ENCODE measurements at places on chromosomes 1 and 21.

GRCh38 chr21:40425981-40426380, 421.0 kb downstream of the DSCAM start:
- DNase-seq, result no peak

DNA sequence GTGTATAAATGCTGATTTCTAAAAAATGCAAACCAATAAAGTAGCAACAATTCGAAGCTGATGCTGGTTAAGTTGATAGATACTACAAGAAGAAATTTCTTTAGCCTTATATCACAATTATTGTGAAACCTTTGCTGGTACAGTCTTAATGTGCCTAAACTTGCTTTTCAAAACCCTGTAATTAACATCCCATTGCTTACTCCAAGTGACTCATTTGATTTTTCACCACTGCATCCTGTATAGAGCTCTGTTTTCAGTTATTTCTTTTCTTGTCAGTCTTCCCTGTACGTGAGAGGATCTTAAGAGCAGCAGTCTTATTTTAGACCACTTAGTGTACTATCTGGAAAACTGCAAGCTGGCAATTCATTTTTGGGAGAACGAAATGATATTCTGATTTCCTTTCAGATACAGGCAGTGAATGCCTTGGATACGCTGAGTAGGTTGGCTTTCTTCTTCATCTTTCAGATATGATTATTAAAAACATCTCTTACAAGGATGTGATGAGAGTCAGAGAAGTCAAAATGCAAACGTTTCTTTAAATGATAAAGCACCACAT, 210.3 kb downstream of the KCTD3 start:
- no peak for DNase-seq

- no peak for DNase-seq
Observed at GRCh38 chr1:151728151-151729054, 7.1 kb downstream of the RIIAD1 start.

- DNase-seq, result no peak
Observed at GRCh38 chr1:55287723-55288122, 72.6 kb upstream of the USP24 start.

DNA sequence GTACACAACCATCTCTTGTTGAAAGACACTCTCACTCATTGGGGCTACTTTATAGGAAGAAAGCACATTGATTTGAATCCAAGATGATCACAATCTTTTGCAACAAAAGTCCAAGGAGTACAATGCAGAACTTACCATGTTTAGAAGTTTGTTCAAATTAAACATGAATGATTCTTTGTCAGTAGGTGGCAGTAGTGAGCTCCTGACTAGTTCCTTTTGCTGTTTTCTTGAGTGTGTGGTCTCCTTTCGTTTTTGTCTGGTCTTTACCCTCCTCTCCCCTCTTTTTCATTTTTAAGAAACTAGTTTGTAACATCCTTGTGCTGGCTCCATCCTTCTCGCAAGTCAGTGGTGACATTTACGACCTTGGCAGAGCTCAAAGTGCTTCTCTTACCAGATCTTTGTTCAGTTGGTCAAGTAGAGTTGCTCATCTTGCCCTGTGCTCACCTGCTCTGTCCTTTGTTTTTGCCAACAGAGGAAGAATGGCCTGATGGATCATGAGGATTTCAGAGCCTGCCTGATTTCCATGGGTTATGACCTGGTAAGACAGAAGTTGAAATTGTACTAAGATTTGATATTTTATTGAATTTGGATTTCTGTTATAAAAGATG, 35.7 kb upstream of the MTR start:
- no peak for DNase-seq

DNA sequence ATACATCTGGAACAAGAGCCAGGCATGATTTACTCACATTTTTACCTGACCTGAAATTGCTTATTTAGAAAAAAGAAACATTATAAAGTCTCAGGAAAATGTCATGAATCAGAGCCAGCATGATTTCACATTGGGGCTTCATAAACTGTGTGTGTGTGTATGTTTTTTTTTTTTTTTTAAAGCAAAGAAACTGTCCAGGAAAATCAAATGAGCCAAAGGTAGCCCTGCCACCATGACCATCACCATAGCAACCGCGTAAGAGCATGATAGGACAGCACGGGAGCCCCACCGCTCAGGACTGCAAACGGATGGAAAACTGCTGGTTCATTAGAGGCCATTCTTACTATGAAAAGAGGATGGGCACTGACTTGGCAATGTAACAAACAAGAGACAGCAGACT, 139.2 kb downstream of the NTMT2 start:
- no peak for DNase-seq

- no peak for DNase-seq
Observed at GRCh38 chr1:204468206-204468605, 26.4 kb downstream of the PIK3C2B start.

DNA sequence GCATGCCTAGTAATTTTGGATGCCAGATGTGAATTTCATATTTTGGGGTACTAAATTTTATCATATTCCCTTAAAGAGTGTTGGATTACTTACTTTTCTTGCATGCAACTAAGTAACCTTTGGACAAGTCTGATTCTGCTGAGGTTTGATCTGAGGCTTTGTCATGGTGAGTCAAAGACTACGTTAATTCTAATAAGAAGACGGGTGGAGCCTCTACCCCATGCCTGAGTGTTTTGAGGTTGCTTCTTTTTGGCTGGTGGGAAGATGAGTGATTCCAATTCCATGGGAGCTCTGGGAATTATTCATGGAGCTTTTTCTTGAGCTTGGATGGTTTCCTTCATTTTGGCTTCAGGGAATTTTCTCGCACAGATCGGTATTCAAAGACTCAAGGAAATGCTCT, 11.6 kb upstream of the PCP4 start:
- DNase-seq, result no peak

DNA sequence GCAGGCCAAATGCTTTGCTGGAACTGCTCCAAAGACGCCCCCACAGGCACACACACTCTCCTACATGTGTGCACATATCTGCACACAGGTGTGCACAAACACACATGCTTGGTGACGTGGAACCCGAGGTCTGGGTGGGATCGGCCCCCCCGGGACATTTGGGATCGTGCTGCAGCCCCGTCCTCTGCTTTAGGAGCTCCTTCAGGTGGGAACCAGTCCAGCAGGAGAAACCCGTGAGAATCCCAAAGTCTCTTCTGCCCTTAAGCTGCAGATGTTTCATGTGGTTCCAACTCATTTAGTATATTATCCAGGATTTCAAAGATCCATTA, 38.6 kb downstream of the UBE2G2 start:
- no peak for DNase-seq

GRCh38 chr1:72845981-72846380, 563.6 kb upstream of the NEGR1 start:
- no peak for DNase-seq

- DNase-seq, result no peak
Observed at GRCh38 chr1:162055062-162055461, 14.4 kb upstream of the NOS1AP start.

GRCh38 chr1:187261637-187262036, 432.9 kb downstream of the PLA2G4A start:
- no peak for DNase-seq

DNA sequence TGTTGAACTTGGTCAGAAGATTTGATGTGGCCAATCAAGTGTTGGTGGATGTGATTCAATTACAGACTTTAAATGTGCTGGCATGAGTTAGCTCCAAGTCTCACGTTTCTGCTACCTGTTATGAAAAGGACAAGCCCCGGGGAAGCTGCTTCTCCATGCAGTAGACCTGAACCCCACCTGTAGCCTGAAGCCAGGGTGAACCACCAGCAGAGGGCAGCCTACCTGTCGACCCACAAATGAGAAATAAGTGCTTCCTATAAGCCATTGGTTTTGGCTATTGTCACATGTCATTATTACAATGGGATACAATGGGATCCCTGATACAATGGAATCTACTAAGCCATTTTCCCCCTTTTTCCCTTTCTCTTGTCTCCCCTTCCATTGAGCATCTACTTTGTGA, 230.2 kb downstream of the PRDM2 start:
- no peak for DNase-seq

- no peak for DNase-seq
Observed at GRCh38 chr1:187696073-187696472, 867.3 kb downstream of the PLA2G4A start.

DNA sequence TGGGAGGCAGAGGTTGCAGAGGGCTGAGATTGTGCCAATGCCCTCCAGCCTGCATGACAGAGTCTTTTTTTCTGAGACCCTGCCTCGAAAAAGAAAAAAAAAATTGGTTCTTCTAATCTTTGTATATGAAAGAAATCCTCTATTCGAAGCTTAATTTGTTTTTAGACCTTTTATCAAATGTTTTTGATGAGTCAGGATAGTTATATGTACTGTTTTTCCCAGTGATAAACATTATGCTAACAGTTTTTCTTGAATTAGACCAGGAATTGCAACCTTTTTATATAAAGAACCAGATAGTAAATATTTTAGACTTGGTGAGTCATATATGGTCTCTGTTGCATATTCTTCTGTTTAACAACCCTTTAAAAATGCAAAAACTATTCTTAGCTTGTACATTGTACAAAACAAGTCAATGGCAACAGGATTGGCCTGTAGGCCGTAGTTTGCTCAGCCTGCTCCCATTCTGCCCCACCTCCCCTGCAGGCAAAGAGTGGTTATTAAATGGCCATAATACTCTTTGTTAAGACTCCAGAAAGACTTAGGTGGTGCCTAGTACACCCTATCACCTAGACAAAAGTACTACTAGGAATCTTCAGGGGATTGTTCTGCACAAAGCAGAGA, 45.2 kb downstream of the LYST start:
- DNase-seq, result no peak

GRCh38 chr1:176696109-176696508, 233.1 kb downstream of the PAPPA2 start:
- DNase-seq, result no peak

DNA sequence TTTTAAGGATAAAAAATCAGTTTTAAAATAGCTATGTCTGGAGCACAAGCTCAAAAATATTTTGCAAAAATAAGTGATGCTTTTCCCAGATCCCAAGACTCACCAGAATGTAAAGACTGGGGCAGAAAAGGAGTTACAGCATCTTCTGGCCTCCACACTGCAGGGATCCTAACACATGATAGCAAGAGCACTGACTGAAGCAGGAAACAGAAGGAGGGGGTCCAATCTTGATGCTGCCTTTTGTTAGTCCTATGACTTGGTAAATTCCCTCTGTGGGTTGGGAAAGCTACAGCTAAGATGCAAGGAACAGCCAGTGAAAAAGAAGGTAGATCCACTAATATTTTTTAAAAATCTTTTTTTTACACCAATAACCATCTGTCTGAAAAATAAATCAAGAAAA, 54.2 kb upstream of the TNR start:
- DNase-seq, result no peak

GRCh38 chr1:89615676-89616598, 17.0 kb upstream of the LRRC8C start:
- no peak for DNase-seq

- DNase-seq, result no peak
Observed at GRCh38 chr1:47753808-47754207, 243.4 kb downstream of the TRABD2B start.

DNA sequence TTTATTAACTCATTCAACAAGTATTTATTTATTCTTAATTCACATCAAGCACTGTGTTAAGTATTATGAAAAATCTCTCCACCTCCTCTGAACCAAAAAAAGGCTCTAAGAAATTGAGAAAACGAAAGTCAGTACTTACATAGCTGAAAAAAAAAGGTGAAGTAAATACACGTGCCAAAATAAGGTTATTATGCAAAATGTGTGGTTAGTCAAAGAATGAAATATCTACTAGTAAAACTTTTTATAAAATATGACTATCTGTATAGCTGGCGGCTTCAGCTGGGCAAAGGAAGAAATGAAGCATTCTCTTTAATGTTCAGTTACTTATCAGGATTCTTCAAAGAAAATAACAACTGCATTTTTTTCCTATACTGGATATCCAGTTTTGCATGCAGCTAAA, 35.5 kb upstream of the ASPM start:
- no peak for DNase-seq

- no peak for DNase-seq
Observed at GRCh38 chr1:158942490-158942889, 11.1 kb downstream of the PYHIN1 start.

DNA sequence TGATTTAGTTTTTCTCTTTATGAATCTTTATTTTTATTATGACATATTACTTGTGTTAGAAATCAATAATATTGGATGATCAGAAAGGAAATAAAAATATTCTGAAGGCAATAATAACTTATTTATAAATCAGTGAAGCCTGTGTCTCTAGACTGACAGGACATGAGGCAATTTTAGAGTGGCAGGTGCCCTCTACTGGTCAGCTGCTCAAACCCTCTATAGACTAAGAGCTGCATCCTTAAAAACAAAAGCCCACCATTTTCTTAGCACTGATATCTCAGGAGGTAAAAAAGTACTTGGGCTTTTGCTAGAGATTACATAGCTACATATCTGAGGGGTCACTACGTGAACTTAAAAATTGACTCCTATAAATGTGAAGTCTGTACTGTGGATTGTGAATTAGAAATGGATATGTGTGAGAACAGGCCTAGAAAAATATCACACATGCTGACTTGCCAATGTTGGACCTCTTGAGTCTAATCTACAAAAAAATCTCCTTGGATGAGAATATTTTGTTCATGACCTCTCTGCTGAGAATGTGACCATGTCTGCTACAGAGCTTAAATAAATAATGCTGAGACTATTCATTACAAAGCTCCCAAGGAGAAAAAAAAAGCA, 597.9 kb upstream of the ADAMTS5 start:
- DNase-seq, result no peak

DNA sequence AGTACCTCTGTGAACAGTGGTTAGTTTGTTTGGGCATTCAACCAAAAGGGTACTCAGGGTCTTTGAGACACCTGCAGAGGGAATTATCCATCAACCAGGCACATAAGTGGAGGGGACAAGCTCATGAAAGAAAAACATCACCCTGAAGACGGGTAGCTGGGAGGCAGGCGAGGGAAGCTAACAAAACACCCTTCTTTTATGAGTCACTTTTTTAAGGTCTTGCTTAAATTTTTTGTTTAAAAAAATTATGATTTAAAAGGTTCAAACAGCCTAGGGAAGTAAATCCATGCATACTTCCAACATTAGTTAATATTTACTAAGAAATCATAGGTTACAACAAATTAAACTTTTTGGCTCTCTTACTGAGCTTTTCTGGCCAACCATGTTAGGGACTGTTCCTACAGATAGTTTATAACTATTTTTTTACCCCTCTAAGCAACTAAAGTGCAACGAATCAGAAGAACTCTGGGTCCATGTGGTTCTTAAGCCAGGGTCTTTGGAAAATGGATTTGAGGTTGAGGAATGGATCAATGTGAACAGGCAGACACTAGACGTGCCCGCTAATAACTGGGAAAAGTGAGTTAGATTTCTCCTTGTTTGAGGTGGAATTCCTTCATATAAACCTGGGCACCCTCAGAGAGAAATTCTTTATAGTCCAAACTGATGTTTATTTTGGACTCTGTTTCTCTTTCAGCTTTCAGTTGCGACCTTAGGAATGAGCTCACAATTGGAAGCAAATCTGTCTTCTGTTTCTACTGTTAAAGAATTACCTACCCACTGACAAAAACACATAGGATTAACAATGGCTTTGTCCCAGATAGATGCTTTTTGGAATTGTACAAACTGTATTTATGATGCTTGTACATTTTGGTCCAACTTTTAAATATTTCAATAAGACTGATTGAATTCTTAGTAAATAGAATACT, 123.0 kb downstream of the LYPLAL1 start:
- DNase-seq, result no peak

- DNase-seq, result no peak
Observed at GRCh38 chr1:79042117-79042516, 35.6 kb upstream of the ADGRL4 start.

GRCh38 chr1:213138892-213139291, 87.9 kb downstream of the RPS6KC1 start:
- DNase-seq, result no peak

GRCh38 chr1:173506437-173506836, 29.3 kb downstream of the PRDX6 start:
- DNase-seq, result no peak

- no peak for DNase-seq
Observed at GRCh38 chr1:81873946-81874345, 73.2 kb downstream of the ADGRL2 start.
